ENCODE measurements at places on chromosomes 2 and 18. TPM values are rescaled to one million over a fixed set of nuclear protein-coding genes. Genes with fewer than 3 reads are reported as not detected.

Gene TLX2
- total RNA-seq = not detected

Gene GPR75
- 29.5 TPM for total RNA-seq

Gene FZD7
- total RNA-seq = 7.4 TPM

Gene SRSF7
- total RNA-seq = 111 TPM

Gene TOGARAM2
- total RNA-seq = 2.3 TPM

Gene ABCG8
- total RNA-seq = 1.2 TPM

Gene NT5DC4
- not detected for total RNA-seq

Gene REG1A
- total RNA-seq = 0.46 TPM

Gene MTERF4
- total RNA-seq = 37.6 TPM

Gene GPR35
- 0.46 TPM for total RNA-seq

Gene KIAA2012
- 2.5 TPM for total RNA-seq

Gene DAW1
- total RNA-seq = 8.1 TPM

Gene CKAP2L
- total RNA-seq = 4.2 TPM
